Fibroblast of the conjunctiva (primary cell): ENCODE measurements at places on chromosomes 1 and 21.
A peak's percentile ranks its signal among the peaks of the same experiment; 100 is the strongest.

- no peak for DNase-seq
Measured at GRCh38 chr1:8166406-8166805, 140.3 kb upstream of the ERRFI1 start.

DNA sequence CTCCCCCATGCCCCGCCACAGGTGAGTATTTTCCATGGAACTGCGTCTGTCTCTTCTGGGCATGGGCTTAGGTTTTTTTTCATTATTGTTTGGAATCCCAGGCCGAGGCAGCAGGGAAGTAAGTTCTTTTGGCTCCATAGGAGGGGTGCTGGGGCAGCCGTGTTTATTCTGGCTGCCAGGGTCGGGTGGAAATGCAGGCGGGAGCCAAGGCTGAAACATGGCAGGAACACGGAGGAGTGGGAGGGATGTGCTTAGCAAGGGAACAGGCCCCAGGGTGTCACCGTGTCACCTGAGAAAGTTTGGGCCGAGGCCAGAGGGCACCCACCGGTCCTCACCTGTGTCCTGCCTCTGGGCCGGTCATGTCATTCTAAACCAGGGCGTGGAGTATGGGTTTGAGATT is 4.5 kb upstream of the DHRS3 start:
- DNase-seq = no peak

DNA sequence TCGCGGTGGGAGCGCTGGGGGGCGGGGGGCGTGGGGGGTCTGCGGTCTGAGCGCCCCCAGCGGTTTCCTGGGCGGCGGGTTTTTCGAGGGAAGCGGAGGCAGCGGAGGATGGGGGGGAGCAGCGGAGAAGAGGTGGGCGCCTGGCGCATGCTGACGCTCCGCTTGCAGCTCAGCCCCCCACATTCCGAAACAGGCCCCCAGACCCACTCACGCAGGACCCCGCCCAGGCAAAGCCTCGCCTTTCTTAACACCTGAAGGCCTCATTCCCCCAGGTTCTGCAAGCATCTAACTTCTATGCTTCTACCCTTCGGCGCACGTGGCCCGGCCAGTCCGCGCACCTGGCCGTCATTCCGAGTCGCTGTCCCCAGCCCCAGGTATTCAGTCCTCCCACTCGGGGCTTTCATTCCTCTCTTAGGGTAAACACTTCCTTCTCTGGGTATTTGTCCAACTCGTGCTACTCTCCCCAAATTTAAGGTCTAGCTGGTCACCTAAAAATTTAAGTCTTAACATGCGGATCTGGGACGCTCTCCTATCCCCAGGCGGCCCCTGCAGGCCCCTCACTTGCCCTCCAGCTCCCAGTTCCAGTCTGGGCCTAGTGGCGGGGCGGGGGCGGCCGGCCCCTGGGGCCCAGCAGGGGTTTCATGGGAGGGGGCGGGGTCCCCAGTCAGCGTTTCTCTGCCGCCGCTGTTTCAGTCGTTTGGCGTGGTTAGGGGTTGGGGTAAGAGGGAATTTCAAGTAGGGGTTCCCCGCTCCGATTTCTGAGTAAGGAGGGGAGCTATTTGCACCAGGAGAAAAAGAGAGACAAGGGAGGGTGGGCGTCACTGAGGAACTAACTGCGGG is 2.8 kb upstream of the ZBTB7B start:
- no peak for DNase-seq

- peak; percentile 75 for DNase-seq
Measured at GRCh38 chr1:205711105-205712048, 31.1 kb upstream of the SLC45A3 start.

DNA sequence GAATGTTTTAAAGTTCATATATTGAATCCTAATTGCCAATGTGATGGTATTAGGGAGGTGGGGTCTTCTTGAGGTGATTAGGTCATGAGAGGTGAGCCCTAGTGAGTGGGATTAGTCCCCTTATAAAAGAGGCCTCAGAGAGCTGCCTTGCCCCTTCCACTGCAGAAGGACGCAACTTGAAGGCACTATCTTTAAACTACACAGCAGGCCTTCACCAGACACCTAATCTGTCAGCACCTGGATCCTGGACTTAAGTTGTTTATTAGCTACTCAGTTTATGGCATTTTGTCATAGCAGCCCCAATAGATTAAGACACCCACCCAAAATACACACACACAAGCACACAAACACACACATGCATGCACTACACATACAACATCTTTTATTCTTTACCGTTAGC is 61.4 kb downstream of the DAB1 start:
- no peak for DNase-seq

GRCh38 chr1:67256291-67257172 is 51.1 kb upstream of the IL12RB2 start:
- DNase-seq = no peak

GRCh38 chr1:41387667-41388091 is 26.4 kb downstream of the FOXO6 start:
- peak; percentile 47 for DNase-seq

- no peak for DNase-seq
Measured at GRCh38 chr1:150409504-150410362, 45.8 kb downstream of the RPRD2 start.

DNA sequence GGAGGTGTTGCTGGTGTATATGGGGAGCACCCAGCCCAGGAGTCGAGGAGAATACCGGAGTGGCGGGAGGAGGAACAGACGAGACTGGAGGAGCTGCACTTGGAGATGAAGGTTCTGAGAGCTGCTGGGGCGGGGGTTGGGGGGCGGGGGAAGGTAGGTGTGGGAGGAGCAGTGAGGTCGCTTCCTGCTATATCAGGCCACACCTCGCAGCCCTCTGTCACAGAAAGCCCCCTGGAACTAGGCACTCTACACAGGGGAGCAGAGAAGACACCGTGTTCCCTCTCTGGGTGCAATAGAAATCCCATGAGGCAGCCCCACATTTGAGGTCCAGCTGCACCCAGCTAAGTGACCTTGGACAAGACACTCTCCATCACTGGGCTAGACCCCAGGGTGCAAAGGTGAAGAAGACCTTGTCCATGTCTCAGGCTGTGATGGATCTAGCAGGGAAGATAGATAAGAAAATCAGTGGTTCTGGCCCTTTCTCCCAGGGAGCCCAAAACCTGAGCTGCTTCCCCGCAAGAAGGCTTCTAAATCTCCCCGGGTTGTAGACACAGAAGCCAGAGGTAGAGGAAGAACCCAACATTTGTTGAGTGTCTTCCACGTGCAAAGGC is 155.8 kb upstream of the EDN2 start:
- no peak for DNase-seq

DNA sequence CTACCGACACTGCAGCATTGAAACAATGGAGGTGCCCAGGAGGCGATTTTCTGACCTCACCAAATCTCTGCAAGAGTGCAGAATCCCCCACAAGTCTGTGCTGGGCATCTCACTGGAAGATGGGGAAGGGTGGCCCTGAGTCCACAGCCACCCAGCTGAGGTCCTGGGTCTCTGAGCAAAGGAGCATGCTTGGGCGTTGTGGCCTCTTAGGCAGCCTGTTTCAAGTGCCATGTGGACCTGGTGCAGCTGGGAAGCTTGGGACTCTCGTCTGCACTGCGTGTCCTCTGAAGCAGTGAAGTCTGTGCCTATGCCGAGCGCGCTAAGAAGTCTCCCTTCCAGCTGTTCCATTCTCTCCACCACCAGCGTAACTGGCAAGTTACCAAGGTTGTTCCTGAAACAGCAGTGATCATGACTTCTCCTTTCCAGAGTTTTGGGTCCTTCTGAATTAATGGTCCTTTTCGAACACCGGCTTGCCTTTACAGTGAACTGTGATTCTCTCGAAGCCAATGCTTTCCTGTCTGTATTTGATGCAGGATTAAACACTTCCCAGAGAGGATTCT is 5.0 kb upstream of the PLA2G2C start:
- DNase-seq = no peak

- no peak for DNase-seq
Measured at GRCh38 chr1:71542155-71542554, 461.3 kb upstream of the ZRANB2 start.

- no peak for DNase-seq
Measured at GRCh38 chr1:47622776-47623556, 185.1 kb downstream of the FOXD2 start.

GRCh38 chr1:152886758-152887409 is 8.8 kb downstream of the SMCP start:
- DNase-seq = no peak

DNA sequence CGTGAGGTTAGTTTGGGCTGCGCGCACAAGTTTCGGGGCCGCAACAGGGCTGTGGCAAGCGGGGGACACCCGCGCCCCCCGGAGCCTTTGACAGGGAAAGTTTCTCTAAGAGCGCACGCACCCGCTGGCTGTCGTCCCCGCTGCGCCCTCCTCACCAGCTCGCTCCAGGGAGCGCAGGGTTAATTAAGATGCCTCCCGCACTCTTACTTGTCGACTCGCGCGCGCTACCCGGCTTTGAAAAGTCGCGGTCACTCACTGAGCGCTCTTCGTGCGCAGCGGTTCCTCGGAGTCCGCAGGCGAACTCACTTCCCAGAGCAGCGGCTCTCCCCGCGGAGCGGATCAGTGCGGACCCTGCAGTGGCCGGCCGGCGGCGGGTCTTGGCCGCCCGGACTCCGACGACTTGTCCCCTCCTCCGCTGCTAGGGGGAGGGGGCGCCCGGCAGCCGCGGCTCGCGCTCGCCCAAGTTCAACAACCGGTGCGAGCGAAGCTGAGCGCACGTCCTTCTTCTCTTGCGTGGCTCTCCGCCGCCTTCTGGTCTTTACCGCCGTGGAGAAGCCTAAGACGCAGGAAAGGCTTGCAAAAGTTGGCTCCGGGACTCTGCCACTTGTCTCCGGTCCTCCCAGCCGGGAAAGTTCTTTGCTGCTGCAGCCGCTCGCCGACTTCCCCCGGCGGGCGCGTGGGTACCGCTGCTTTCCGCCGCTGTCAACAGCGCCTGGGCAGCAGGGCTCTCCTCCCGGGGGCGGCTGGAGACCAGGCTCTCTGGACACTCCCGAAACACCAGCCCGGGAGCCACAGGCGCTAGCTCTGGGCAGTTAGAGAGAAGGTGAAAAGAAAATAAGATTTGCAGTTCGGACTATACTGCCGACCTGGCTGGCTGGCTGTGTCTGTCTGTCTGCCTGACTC is 506 bp downstream of the JUN start:
- DNase-seq = no peak

GRCh38 chr1:8465013-8465412 is 147.1 kb downstream of the SLC45A1 start:
- no peak for DNase-seq

GRCh38 chr1:41349361-41350054 is 11.7 kb upstream of the FOXO6 start:
- DNase-seq = no peak

- DNase-seq = no peak
Measured at GRCh38 chr21:41333752-41334151, 17.2 kb downstream of the FAM3B start.

GRCh38 chr1:33560680-33561079 is 88.2 kb downstream of the ZSCAN20 start:
- no peak for DNase-seq
